ENCODE measurements at places on chromosomes 12 and 14. TPM values are rescaled to one million over a fixed set of nuclear protein-coding genes. Genes with fewer than 3 reads are reported as not detected.
A peak's percentile ranks its signal among the peaks of the same experiment; 100 is the strongest.

DNA sequence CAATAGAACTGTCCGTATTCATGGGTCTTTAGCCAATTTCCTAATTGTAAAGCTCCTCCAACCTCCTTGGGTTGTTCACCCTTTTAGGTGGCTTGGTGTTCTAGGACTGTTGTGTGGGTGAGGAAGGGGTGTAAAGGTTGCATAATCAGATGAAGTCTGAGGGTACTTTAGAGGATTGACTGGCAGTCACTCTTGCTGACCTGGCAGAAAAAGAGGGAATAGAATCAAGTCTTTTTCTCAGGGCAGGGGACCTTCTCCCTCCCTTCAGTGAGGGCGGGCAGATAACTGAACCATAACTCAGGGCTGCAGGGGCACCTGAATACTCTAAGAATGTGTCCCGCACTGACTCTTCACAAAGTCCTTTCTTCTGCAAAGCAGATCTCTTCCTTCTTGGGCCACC, 436.2 kb downstream of the CCDC91 start:
- no peaks in the 10 kb centered on the region for H3K27me3 ChIP-seq
- H3K4me1 ChIP-seq = no peaks in the 10 kb centered on the region
- DNase-seq = no peak
- H3K27ac ChIP-seq = no peak overlapping the region
- no peaks in the 10 kb centered on the region for H3K36me3 ChIP-seq

The TNFRSF1A gene
- total RNA-seq = 88.0 TPM

DNA sequence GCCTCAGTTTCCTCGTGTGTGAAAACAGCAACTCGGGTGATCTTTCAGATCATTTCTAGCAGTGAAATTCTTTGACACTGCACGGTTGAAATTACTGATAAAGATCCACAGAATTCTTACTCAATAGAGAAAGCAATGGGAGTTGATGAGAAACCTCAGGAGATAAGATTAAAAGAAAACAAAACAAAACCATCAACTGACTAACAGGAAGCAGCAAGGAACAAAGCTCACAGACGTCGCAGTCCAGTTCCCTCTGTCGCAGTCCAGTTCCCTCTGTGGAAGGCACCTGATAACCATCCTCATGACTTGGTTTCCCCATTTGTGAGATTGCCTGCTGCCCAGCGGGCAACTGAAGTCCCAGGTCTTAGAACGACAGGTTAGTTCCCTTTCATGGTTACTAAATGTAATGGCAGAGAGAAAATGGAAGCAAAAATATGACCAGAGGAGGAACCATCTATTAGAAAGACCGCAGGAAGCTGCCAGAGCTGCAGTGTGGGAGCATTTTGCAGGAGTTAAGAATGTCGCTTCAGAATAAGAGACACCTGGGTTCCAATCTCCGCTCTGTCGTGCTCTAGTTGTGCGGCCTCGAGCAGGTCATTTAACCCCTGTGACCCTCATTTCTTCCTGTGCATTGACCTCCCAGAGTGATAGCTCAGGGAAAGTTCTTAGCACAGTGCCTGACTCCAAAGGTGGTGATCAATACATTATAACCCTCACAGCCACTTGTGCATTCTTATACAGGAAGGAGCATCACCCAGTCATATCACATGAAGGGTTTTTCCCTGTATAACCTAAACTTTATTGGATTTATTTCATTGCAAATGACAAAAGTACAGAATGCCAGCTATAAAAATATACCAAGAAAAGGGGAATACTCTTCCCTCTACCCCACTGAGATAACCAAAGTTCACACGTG, 5.1 kb upstream of the MED13L start:
- DNase-seq = no peak
- peaks cover 11% of the 10 kb centered on the region for H3K4me1 ChIP-seq
- no peaks in the 10 kb centered on the region for H3K27me3 ChIP-seq
- no peak overlapping the region for H3K27ac ChIP-seq

- no peak overlapping the region for H3K4me3 ChIP-seq
- H3K27me3 ChIP-seq = no peaks in the 10 kb centered on the region
- no peak for DNase-seq
- H3K36me3 ChIP-seq = no peaks in the 10 kb centered on the region
Measured at GRCh38 chr12:41683023-41683422, 461.7 kb downstream of the GXYLT1 start.

DNA sequence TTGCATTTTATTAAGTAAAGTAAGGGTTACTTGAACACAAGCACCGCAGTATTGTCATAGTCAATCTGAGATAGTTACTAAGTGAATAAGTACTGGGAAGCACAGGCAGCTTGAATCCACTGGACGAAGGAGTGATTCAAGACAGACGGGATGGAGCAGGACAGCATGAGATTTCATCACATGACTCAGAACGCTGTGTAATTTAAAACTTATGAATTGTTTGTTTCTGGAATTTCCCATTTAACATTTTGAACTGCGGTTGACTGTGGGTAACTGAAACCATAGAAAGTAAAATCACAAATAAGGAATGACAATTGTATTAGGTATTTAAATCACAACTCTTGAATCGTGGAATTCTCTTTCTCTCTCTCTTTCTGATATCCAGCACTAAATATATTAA, 1630.4 kb upstream of the SEL1L start:
- H3K27ac ChIP-seq = no peak overlapping the region
- no peak for DNase-seq
- H3K27me3 ChIP-seq = no peaks in the 10 kb centered on the region
- no peak overlapping the region for H3K4me3 ChIP-seq
- H3K4me1 ChIP-seq = no peaks in the 10 kb centered on the region

The EID3 gene
- 5.6 TPM for total RNA-seq

- no peak overlapping the region for H3K4me3 ChIP-seq
- no peak for DNase-seq
- no peaks in the 10 kb centered on the region for H3K36me3 ChIP-seq
Measured at GRCh38 chr12:94922561-94922960, 80.9 kb downstream of the NDUFA12 start.

DNA sequence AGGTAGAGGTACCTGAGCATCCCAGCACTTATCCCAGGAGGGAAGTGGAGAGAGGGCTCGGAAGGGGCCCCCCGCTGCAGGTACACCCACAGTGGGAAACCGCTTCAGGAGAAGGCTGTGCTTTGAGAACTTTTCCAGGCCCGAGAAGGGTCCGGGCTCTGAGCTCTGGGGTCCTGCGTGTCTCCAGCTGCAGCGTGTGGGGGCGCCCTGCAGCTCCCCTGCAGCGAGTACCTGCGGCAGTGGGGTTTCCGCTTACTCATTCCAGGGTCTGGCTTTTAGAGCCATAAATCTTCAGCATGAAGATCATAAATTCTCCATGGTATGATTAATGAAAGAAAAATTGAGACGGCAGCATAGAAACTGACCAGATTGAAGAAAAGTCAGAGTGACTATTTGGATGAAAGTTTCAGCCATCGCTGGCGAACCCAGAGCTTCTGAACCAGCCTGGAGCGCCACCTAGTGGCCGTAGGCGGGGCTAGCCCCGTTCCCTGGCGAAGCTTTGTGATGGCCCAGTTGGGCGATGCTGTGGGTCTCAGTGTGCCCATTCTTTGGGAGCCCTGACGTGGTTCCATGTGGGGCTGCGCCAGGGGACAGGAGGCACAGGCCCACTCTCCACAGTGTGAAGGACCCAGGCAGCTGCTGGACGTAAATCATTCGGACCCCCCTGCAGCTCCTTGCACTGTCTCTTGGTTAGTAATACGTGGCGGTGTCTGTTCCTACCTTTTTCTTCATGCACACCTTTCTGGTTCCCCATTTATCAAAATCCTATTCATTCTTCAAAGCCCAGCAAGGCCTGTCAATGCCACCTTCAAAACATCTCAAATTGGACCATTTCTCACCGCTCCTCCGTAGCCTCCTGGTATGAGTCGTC, 198.2 kb downstream of the TSPAN9 start:
- H3K36me3 ChIP-seq = no peaks in the 10 kb centered on the region
- peaks cover 6% of the 10 kb centered on the region for H3K4me1 ChIP-seq
- H3K27me3 ChIP-seq = peaks cover 44% of the 10 kb centered on the region
- H3K4me3 ChIP-seq = no peak overlapping the region
- DNase-seq = peak; percentile 37

DNA sequence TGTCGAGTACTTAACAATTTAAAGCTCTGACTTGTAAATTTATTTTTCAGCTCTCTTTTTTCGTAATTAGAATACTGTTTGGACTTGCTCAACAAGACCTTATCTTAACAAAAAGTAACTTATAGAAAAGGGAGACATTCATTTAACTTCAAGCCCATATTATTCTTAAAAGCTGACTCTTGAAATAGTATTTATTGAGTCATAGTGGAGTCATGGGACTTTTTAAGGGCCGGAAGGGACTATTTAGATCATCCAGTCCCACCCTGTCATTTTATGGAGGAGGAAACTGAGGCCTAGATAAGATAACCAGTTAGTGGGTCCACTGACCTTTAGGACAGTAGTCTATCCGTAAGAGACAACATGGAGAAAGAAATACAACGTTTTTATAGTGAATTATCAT, 1.5 kb downstream of the RAP1B start:
- H3K27me3 ChIP-seq = no peaks in the 10 kb centered on the region
- peak overlapping the region; percentile 92 for H3K27ac ChIP-seq
- peak overlapping the region; percentile 97 for H3K4me3 ChIP-seq

The KRT78 gene
- not detected for total RNA-seq

DNA sequence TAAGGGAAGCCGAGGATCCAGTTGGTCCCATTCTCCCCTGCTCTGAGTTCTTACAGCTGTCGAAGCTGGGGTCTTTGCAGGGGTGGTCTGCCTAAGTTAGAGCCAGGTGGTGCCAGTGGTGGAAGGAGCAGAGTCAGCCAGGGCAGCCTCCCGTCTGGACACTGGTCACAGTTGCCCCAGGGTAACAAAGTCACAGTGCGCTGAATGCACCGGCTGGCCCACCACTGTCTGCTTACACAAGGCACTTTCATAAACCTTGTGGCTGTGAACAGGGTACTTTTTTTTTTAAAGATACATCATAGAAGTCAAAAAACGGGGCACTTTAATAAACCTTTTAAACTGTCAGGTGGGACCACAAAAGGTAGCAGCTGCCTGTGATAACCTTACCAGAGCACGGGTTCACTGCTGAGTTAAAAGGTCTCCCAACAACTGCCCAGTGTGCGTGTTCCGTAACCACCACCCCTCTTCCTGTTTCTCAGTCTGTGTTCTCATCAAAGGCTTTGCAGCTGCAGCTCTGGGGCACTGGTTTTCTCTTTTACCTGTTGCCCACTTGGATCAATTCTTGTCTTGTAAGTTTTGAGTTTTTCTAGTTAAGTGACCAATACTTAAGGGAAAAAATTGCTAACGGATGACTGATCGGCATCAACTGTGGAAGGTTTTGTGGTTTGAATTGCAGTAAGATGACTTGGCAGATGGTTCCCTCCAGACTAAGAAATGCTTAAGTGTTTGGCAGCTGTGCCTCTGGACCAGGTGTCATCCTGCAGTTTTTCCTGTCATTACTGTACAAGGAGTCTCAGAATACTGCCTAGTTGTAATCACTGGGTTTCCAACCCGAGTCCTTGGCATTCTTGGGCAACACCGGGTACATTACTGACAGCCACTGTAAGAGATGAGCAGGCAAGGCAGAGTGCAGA, 55.9 kb downstream of the DYNC1H1 start:
- H3K4me1 ChIP-seq = peaks cover 15% of the 10 kb centered on the region
- peak; percentile 35 for DNase-seq
- no peak overlapping the region for H3K4me3 ChIP-seq
- peaks cover 13% of the 10 kb centered on the region for H3K36me3 ChIP-seq
- H3K27ac ChIP-seq = peak overlapping the region; percentile 43

GRCh38 chr14:105385698-105386365, 12.5 kb upstream of the TEX22 start:
- no peak overlapping the region for H3K4me3 ChIP-seq
- no peak overlapping the region for H3K27ac ChIP-seq
- H3K36me3 ChIP-seq = peaks cover 41% of the 10 kb centered on the region
- no peak for DNase-seq

- DNase-seq = no peak
- H3K27ac ChIP-seq = no peak overlapping the region
- H3K27me3 ChIP-seq = no peaks in the 10 kb centered on the region
- H3K4me3 ChIP-seq = no peak overlapping the region
- H3K36me3 ChIP-seq = no peaks in the 10 kb centered on the region
Measured at GRCh38 chr12:31923063-31923412, 36.2 kb upstream of the RESF1 start.

- no peaks in the 10 kb centered on the region for H3K4me1 ChIP-seq
- H3K27me3 ChIP-seq = peaks cover 7% of the 10 kb centered on the region
- no peaks in the 10 kb centered on the region for H3K36me3 ChIP-seq
- H3K4me3 ChIP-seq = no peak overlapping the region
- no peak overlapping the region for H3K27ac ChIP-seq
Measured at GRCh38 chr12:117881517-117881916, 87.3 kb downstream of the KSR2 start.
